Hindlimb muscle (tissue), 1 donor: ENCODE measurements at places on chromosomes 4 and X.

DNA sequence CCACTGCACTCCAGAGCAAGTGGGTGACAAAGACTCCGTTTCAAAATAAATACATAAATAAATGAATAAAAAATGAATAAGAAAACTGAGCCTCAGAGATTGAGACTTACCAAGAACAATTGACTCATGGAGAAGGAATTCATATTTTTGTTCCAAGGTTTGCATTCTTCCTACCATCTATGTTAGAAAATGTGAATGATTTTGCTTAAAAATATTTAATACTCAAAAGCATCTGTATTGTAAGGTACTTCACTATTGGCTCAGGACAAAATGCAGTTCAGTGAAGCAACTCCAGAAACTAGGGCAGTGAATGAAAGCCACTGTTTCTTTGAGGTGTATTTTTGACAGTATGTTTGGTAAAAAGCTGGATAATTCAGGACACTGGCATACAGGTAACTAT, 54.1 kb downstream of the XAGE2 start:
- DNase-seq, result peak; percentile 10

DNA sequence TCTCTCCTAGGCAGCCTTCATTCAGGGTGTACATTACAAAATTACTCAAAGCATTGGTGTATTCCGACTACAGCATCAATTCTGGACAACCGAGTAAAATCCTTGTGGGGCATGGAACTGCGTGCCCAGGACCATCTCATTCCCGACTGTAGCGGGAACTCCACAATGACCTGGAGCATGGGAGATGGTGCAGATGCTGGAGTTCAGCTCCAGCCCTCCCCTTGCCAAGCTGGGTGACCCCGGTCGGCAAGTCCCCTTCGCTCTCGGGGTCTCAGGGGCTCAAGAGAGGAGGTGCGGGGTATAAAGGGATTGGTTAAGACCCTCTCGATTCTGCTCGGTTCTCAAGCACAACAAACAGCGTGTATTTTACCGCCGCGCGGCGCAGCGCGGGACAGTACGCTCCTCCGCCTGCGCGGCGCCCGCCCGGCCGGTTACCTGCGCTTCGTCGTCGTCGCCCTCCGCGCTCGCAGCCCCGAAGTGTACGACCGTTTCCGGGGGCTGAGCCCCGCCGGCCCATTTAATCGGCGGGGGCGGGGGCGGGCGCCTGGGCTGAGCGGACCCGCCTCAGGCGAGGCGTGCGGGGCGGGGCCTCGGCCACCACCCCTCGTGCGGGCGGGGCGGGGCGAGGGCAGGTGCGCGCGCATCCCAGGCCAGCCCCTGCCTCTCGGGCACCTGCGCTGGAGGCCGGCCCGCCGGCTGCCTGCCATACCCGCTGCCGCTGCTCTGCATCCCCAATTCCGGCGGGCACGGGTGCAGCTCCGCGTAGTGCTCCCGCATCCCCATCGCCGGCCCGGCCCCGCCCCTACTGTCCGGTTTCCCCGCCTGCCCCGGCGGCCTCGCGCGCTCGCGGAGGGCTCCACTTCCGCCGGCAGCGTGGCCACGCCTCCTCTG, at the start of gene G6PD:
TSS of gene G6PD (minus strand) at position 493 of the 891 bp plus-strand sequence. CDS start 691 bp downstream, outside the sequence.
- peak; percentile 69 for DNase-seq

DNA sequence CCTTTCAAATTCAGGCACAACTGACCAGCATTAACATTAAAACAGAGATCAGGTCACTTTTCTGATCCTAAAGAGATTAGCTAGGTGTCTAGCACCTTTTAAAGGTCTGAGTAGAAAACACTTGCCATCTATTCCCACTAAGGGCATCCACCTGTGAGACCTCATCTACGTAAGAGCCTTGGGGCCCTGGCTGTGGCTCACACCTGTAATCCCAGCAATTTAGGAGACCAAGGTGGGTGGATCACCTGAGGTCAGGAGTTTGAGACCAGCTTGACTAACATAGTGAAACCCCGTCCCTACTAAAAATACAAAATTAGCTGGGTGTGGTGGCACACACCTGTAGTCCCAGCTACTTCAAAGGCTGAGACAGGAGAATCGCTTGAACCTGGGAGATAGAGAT, 11.8 kb downstream of the TBC1D9 start:
- DNase-seq, result no peak

- no peak for DNase-seq
Observed at GRCh38 chr4:168817370-168817769, 192.7 kb downstream of the CBR4 start.

- no peak for DNase-seq
Observed at GRCh38 chrX:87572901-87573300, 55.3 kb downstream of the KLHL4 start.

GRCh38 chr4:165433529-165433928, 54.7 kb downstream of the CPE start:
- DNase-seq, result no peak
